ENCODE measurements at places on chromosomes 3 and 15. TPM values are rescaled to one million over a fixed set of nuclear protein-coding genes. Genes with fewer than 3 reads are reported as not detected.

Gene FAM162A
- total RNA-seq = 87.9 TPM

GRCh38 chr3:144502402-144502801 lies 530.8 kb downstream of the DIPK2A start:
- DNase-seq = no peak

- DNase-seq = no peak
Measured at GRCh38 chr3:45906681-45907407, 20.5 kb downstream of the CCR9 start.

GRCh38 chr15:67479781-67480505 lies 41.0 kb upstream of the C15orf61 start:
- DNase-seq = no peak

DNA sequence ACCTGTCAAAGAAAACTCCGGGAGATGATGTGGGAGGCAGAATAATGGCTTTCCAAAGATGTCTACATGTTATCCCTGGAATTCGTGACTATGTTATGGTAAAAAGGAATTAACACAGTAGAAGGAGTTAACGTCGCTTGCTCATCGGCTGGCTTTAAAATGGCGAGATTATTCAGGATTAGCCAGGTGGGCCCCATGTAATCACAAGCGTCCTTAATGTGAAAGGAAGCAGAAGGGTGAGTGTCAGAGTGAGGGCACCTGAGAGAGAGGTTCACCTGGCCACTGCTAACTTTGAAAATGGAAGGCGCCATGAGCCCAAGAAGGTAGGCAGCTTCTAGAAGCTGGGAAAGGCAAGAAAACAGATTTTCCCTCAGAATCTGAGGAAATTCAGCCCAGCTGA lies 557.2 kb downstream of the EPHB1 start:
- no peak for DNase-seq

GRCh38 chr3:128524374-128525299 lies 31.6 kb upstream of the GATA2 start:
- DNase-seq = no peak

Gene HES1
- total RNA-seq = 174 TPM

- no peak for DNase-seq
Measured at GRCh38 chr3:58039601-58040000, 31.4 kb downstream of the FLNB start.

Gene CCR8
- total RNA-seq = not detected

Gene TICRR
- 4.1 TPM for total RNA-seq

DNA sequence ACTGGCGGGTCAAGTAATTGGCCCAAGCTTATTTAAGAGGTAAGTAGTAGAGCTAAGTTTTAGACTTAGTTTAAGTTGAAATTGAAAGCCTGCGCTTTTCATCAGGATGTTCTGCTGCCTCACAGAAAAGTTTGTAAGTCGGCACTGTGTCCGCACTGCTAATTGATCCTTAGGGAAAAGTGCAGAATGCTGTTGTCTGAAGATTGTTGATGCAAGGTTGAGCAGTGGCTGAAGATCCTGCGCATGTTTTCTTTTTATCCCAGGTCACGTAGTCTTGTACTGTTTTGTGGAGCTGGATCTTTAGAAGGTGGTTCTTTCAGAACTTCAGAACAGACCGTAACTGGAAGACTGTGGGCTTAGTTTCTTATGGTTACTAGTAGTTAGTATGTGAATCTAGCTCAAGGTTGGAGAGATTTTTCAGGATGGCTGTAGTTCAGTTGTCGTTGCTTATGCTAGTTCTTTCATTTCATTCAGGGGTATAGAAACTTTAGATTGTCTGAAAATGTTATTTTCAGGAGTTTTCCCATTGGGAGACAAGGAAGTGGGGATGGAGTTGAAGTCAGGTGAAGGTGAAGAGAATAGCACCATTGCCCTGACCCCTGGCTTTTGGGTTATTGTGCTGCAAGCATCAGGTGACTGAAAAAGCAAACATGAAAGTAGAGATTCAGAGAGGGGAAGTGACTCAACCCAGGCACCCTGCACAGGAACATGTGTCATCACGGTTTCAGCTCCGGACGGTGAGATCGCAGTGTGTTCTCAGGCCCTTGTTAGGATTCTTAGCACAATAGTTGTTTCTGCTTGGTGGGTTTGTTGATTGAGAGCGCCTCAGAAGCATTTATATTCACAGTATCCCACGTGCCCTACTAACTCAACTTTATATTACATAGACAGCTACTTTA lies 32.8 kb downstream of the AKAP13 start:
- peak; percentile 30 for DNase-seq

- DNase-seq = no peak
Measured at GRCh38 chr3:108295421-108296175, 750 bp upstream of the HHLA2 start.

GRCh38 chr15:34047893-34048775 lies 9.1 kb upstream of the AVEN start:
- DNase-seq = no peak

GRCh38 chr15:35470441-35470840 lies 75.5 kb downstream of the DPH6 start:
- no peak for DNase-seq

DNA sequence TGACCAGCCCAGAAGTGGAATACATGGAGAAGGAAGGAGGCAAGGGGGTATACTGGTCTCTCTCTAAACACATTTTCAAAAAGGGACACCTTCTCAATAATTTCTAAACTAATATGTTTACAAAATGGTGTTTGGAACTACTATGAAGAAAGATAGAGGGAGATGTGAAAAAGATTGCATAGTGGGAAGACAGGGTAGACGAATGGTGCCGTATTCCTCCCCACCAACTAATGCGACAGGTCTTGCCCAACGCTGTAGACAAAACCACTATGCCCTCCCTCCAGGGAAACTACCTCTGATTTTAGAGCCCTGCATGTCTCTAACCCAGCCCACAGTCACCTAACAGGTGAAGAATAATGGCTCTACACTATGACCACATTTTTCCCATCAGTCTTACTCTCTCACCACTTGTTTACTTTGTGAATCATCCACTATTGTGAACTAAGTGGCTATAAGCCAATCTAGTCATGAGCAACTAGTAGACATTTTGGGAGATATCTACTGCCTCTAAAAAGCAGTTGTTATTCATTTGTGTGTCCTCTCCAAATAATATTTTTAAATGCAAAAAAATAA lies 108.2 kb upstream of the UBE2E2 start:
- no peak for DNase-seq

DNA sequence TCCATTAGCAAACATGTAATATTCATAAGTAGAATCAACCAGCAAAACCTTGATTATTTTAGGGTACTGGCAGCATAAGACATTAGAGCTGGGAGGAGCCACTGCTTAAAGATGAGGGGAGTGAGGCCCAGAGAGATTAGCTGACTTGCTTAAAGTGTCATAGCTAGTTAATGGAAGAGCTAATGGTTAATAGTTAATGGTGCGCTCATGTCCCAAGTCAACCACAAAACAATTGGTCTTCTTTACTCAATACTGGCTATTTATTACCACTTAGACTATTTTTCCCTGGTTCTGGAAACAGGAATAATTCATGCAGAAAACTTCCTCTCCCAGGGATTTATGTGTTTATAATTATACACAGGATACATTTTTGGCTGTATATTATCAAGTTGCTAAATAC lies 33.1 kb downstream of the EIF4E3 start:
- DNase-seq = no peak

GRCh38 chr3:58051196-58051595 lies 43.0 kb downstream of the FLNB start:
- DNase-seq = peak; percentile 58

Gene REC114
- 7.5 TPM for total RNA-seq

Gene HIGD2B
- not detected for total RNA-seq

Gene KBTBD13
- total RNA-seq = not detected

DNA sequence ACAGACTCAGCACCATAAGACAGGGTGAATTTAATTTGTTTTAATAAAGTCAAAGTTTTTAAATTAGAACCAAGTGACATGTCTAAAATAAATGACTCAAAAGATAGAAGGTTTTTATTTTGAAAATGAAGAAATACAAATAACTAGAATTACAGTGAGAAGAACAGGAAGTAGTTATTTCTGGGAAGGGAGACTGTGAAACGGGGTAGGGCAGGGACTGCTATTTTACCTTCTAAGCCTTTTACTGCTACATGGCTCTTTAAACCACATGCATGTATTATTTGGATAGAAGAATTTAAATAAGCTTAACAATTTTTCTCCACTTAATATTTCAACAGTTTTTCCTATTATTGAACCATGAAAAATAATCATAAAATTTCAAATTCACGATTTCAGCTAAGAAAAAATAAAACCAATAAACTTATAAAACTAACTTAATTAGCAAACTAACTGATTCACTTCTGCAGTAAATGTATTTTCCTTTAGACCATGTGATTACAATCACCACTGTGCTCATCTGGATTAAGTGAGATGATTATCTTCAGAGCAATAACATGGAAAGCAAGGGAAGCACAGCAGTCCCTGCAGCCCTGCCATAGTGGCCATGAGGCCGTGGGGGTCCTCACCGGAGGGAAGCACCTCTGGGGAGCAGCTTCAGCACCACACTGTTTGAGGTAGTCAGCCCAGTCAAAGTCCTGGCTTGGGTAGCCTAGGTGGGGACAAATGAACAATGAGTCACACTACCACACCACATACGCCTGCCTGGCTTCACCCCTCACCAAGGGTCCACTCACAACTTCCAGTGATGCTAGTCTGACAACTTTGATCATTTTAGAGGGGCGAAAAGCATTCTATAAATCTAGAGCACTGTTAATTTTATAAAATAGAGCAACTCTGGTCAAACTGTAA lies 28.3 kb upstream of the STIMATE start:
- DNase-seq = no peak

- no peak for DNase-seq
Measured at GRCh38 chr15:79640206-79640605, 208.1 kb downstream of the MINAR1 start.

- DNase-seq = peak; percentile 56
Measured at GRCh38 chr3:188164248-188164687, 10.3 kb downstream of the LPP start.

Gene TRH
- not detected for total RNA-seq

Gene TNIK
- total RNA-seq = 5.6 TPM

- no peak for DNase-seq
Measured at GRCh38 chr3:152893647-152894046, 58.7 kb downstream of the P2RY1 start.

Gene EOMES
- total RNA-seq = not detected

DNA sequence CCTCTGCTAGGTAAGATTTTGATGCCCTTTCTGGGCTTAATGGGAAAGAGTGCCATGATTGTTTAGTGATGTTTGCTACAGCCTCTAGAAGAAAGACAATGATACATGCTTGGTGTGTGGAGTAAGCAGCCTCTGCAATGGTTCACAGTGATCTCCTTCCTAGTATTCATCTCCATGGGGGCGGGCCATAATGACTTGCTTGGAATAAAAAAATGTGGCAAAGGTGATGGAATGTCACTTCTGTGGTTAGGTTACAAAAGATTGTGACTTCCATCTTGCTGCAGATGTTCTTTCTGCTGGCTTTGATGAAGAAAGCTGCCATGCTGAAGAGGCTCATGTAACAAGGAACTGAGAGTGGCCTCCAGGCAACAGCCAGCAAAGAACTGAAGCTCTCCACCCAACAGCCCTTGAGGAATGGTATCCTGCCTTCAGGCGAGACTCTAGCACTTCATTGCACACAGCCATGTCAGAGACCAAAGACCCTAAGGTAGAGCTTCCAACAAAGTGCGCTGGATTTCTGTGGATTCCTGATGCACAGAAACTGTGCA lies 139.1 kb upstream of the LRIG1 start:
- DNase-seq = no peak

- peak; percentile 39 for DNase-seq
Measured at GRCh38 chr3:18423401-18424212, 1.5 kb downstream of the SATB1 start.

- no peak for DNase-seq
Measured at GRCh38 chr3:13529196-13530112, 19.5 kb upstream of the FBLN2 start.

DNA sequence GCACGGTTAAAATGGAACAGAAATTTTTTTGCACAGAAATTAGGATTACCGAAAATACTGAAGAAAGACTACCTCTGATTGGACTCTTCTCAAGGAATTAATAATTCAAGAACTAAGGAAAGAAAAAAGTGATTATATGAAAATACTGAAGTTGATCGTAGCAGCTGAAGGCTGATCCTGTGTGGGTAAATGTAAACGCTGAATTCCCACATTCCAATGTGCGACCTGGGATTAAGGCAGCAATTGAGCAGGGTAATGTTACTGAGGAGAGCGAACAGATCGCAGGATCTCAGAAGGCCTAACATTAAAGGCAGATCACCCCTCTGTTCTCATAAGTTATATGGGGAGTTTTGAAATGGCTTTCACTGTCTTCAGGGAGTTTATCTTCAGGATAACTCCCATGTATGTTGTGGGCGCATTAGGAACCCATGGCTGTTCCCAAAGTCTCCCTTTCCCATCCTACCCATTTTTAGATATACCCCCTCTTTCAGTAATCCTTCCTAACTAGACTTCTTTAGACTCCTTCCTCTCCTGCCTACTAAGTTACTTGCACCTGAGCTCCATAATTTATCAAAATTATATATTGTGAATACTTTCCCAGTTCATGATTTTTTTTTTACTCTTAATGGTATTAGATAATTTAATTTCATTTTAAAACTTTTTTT lies 1.0 kb upstream of the UBL7 start:
- DNase-seq = no peak

- DNase-seq = no peak
Measured at GRCh38 chr15:45799508-45799907, 164.7 kb downstream of the SQOR start.

DNA sequence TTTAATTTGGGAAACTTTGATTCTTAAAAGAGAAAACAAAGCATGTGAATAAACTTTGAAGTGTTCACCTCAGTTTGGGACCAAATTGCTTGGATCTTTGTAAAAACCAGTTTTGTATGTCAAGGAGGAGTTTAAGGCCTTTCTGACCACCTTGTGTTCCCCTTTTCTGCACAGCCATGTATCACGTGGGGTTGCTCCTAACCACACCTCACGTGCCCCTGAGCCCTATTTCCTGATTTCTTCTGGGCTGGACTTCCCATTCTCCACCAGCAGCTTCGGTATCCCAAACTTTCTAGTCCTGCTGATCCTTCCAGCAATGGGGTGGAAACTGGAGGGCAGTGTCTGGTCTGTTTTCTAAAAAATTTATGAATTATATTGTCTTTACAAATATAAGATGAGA lies 76.4 kb upstream of the STT3B start:
- no peak for DNase-seq

DNA sequence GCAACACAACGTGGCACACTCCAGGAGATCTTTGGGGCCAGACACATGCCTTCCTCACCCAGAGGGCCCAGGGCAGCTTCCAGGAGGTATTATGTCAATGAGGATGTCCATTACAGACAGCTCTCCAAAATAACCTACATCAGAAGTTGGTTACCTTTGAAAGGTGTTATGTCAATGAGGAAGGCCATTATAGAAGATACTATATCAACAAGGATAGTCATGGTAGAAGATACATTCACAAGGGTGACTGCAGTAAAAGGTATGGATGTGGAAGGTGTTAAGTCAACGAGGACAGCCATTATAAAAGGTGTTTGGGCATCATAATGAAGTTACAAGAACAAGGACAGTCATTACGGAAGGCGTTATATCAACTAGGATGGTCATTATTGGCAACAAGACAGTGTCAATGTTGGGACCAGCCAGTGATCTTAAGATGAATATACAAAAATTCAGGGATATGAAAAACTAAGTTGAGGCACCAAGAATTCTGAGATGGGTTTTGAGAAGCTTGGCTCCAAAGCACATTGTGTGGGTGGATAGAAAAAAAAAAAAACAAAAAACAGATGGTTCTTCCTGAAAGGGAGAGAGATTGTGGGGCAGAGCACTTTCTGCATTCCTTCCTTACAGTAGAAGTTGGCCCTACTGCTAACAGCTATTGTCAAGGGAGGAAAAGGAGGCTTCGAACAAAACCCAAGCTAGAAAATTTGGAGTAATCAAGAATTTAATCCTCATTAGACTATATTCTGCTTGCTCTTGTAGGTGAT lies 11.2 kb downstream of the CDCP1 start:
- DNase-seq = no peak

- DNase-seq = no peak
Measured at GRCh38 chr3:24435584-24435983, 59.1 kb downstream of the THRB start.

Data from prostate gland (tissue), 2 donors.